ENCODE measurements at places on chromosomes 1 and 21.

DNA sequence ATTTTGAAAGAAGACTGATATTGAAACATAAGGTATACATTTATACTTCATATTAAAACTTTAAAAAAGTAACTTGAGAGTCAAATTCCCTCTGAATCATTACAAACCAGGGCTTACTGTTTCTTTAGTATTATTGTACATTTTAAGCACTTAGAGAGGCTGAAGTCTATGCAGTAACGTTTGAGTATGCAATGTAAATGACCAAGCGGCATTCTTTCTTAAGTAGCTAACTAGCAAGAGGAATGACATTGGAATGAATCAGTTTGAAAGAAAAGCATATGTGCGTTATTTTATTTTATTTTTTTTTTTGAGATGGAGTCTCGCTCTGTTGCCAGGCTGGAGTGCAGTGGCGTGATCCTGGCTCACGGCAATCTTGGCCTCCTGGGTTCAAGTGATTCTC, 24.3 kb downstream of the WNT2B start:
- peak; percentile 71 for DNase-seq

GRCh38 chr21:15616864-15617574, 112.8 kb upstream of the USP25 start:
- no peak for DNase-seq

DNA sequence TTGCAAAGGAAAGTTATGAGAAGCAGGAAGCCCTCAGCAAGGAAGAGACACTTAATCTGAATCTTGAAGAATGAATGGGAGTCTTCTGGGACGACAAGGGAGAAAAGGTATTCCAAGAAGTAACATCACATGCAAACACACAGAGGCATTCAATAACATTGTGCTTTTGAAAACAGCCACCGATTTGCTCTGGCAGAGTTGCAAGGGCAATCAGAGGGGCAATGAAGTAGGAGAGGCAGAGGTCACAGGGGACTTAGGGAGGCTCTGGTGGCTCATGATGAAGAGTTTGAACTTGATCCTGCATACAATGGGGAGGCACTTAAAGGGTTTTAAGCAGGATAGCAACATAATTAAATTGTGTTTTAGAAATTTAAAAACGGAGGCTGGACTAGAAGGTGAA, 107.7 kb downstream of the DDX20 start:
- no peak for DNase-seq

- no peak for DNase-seq
Observed at GRCh38 chr1:232533328-232533727, 96.6 kb downstream of the SIPA1L2 start.

GRCh38 chr1:231206856-231207255, 34.2 kb upstream of the GNPAT start:
- no peak for DNase-seq

DNA sequence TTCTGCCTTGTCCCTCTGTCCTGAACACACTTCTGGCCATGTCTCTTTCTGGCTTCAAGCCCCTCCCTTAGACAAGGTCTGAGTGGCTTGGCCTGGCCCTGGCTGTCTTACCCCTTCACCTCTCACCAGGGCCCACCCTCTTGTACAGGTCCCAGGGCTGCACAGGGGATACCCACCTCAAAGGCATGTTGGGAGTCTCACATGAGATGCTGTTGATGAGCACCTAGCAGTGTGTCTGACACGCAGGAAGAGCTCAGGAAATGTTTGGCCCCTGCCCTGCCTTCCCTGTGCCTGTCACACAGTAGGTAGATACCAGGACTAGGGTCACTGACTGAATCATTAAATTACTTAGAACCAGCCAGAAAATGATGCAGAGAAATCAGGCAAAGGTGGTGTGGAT, 16.6 kb downstream of the ZNF362 start:
- DNase-seq = no peak

GRCh38 chr1:246020211-246020954, 486.7 kb downstream of the SMYD3 start:
- DNase-seq = no peak

GRCh38 chr1:107943694-107944093, 21.3 kb downstream of the VAV3 start:
- DNase-seq = no peak

GRCh38 chr21:32807717-32808380, 36.3 kb upstream of the PAXBP1 start:
- DNase-seq = peak; percentile 17

DNA sequence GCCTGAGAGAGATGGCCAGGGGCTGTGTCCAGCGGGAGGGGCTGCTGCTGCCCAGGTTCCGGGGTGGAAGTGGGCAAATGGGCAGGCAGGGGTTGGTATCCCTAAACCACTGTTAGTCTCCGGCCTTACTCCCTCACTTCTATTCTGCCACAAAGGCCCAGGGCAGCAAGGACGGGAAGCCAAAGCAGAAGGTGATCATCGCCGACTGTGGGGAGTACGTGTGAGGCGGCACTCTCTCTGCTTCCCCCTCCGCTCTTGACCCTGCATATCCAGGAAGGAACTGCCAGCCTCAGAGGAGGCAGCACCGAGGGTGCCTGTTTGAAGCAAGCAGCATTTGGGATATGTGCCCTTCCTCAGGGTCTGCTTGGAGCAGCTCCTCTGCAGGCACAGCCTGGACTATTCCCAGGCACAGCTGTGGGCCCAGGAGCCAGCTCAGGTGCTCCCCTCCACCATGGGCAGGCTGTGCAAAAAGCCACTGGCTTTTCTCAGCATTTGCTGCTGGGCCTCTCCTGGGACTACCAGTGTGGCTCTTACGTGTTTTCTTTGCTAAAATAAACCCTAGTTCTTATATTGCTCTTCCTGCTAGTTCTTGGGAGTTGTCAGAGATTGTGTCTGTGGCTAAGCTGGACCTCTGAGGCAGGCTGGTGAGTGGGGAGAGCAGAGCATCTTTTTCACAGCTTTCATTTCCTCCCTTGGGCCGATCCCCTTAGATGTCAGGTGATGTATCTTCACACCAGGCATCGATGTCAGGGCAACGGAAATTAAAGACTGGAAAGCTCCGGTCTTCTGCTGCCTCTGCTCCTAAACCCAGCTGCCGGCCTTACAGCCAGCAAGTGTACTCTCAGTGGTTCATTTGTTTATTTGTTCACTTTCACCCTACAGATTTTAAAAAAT, 14.7 kb downstream of the PPIE start:
- DNase-seq = no peak

GRCh38 chr1:93489756-93490155, 41.8 kb downstream of the FNBP1L start:
- peak; percentile 5 for DNase-seq

GRCh38 chr1:37574834-37575480, 18.2 kb downstream of the DNALI1 start:
- peak; percentile 69 for DNase-seq

DNA sequence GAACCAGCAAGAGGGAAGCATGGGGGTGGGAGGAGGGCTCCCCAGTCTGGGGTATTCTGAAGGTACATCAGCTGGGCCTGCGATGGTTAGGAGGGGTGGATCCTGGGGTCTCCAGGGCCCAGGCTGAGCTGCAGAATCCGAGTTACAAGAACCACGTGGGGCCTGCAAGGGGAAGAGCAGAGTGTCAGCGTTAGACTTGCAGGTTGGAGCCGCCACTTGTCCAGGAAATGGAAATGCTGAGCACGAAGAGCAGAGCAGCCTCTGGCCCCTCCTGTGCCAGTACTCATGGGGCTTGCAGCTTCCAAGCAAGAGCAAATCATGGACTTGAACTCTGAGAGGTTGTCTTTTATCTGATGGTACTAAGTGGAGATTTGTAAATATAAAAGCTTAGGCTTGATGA, 47.5 kb upstream of the COL6A1 start:
- DNase-seq = no peak

GRCh38 chr1:196651637-196652215, at the start of gene CFH:
TSS of gene CFH (plus strand) at chr1:196652043. CDS start at chr1:196652118, 75 bp downstream.
- peak; percentile 66 for DNase-seq

GRCh38 chr1:145983960-145984830, 12.2 kb downstream of the TXNIP start:
- no peak for DNase-seq

GRCh38 chr1:33228935-33229487, 27.3 kb upstream of the ZNF362 start:
- peak; percentile 88 for DNase-seq

- no peak for DNase-seq
Observed at GRCh38 chr1:177122461-177123251, 41.9 kb downstream of the ASTN1 start.

GRCh38 chr1:154334079-154335024, 9.0 kb downstream of the ATP8B2 start:
- no peak for DNase-seq

GRCh38 chr1:214377886-214378285, 96.9 kb downstream of the SMYD2 start:
- DNase-seq = peak; percentile 64

GRCh38 chr1:77803371-77803770, 23.9 kb downstream of the MIGA1 start:
- DNase-seq = no peak

DNA sequence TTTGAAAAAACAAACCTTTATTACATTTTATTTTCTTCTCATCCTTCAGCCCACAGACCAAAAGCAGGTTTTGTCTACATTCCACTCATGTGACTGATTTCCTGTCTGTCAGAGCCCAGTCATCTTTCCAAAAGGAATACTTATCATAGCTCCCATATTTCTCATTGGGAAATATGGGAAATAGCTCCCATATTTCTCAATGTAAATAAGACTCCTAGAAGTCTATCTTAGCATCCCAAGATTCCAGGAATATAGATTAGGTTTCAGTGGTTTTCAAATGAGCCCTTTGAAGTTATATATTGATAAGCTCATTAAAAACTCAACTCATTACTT, 19.1 kb upstream of the NRDC start:
- DNase-seq = peak; percentile 94

DNA sequence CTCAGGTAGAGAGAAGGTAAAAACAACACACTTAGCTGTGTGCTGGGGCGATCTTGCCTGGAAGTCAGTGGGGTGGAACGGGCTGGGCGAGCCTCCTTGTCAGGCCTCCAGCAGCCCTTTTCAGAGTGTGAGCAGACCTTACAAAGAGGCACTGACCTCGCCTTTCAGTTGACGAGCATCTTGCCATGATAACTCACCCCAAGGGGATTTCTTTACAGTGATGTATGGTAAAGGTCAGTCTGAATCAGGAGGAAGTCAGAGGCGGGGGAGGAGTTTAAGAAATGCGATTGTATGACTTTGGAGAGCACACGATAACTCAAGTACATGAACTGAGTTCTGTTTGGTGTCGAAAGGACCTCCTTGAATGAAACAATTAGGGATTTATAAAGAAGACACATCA, 326.5 kb upstream of the PROX1 start:
- no peak for DNase-seq

DNA sequence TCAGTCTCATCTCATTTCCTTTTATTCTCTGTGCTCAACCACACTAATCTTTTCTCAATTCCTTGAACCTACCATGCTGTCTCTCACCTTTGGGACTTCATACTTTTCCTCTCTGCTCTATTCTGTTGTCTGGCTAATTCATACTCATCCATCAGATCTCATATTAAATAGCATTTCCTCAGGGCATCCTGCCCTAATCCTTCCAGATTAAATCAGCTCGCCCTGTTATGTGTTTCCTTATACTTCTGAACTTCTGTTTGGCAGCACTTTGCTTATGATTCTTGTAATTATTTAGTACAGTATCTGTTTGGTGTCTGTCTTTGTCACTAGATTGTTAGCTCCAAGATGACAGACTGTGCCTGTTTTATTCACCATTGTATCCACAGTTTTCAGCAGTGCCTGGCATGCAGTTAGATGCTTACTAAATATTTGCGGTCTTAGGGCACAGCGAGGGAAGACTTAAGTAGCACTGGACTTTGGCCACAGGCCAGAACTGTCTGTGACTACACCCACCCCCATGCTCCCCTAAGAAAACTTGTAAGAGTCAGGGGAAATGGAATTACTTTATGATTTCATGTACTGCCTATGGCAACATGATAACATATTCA, 9.9 kb upstream of the CAP1 start:
- no peak for DNase-seq

DNA sequence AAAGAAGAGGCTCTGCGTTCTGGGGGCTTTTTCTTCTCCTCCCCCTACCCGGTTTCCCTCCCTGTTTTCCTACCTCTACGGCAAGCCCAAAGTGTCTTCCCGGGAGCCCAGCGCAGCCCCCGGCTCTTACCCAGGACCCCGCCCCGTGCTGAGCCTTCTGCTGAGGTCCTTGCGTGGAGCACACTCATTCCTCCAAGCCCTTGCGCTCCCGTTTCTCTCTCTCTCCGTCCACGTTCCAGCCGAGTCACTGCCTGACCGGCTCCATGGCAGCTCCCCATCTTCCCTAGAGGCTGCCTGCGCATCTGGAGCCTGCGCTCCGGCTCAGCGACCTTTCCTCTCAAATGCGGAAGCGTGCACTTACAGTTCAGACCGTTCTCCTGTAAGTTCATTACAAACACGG, 24.9 kb upstream of the PDXK start:
- DNase-seq = no peak

GRCh38 chr21:42974832-42975820, 764 bp downstream of the PKNOX1 start:
- peak; percentile 33 for DNase-seq

GRCh38 chr1:18927654-18928272, 25.4 kb upstream of the ALDH4A1 start:
- no peak for DNase-seq

DNA sequence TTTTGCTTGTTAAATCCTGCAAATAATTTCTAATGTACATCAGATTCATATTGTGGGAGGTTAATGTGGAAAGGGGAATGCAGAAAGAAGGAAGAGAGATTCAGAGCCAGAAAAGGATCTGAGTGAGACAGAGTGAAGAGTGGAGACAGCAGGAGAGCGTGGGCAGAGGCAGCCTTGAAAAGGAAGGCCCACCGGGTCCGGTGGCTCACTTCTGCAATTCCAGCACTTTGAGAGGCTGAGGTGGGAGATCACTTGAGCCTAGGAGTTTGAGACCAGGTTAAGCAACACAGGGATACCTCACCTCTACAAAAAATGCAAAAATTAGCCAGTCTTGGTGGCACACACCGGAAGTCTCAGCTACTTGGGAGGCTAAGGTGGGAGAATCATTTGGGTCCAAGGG, 222.0 kb upstream of the RAB4A start:
- no peak for DNase-seq

- DNase-seq = peak; percentile 52
Observed at GRCh38 chr1:30083800-30084464, 639.5 kb downstream of the MATN1 start.

DNA sequence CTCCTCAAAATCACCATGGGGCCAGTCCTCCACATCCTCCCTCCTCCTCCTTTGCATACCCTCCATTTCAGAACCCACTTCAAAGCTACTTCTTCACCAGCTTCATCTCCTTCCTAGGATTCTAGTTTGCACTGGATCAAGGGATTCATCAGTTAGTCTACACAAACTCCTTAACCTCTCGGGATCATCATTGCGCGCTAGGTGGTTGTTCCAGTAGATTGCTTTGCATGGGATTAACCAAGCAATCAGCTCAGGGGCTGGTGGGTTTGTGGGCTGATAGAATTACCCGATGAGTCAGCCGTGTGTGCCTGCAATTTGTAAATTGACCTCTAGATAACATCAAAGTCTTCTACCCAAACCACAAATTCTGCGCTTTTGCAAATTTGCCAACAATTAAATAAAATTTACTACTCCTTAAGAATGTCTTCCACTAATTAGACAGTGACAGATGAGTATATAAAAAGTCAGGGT, 7.7 kb downstream of the KANK4 start:
- no peak for DNase-seq
